Neural crest cell (in vitro differentiated cells): ENCODE measurements at places on chromosomes 6 and 20. TPM values are rescaled to one million over a fixed set of nuclear protein-coding genes. Genes with fewer than 3 reads are reported as not detected.

The PNLDC1 gene
- total RNA-seq: 0.49 TPM in 1 of 2 replicates, not detected in the other

The KCNK15 gene
- total RNA-seq: not detected in 2 replicates

The TCP11 gene
- not detected in 2 replicates for total RNA-seq

The OR2H2 gene
- total RNA-seq: not detected in 2 replicates

The FAM8A1 gene
- 17.5 and 17.7 TPM in 2 replicates for total RNA-seq

The PSORS1C1 gene
- total RNA-seq: not detected in 2 replicates

The MOXD1 gene
- total RNA-seq: 83.6 and 89.4 TPM in 2 replicates

The TRAPPC3L gene
- total RNA-seq: not detected in 2 replicates

The EPPIN gene
- not detected in 2 replicates for total RNA-seq

The SNRNP48 gene
- total RNA-seq: 22.5 and 23.2 TPM in 2 replicates

The LAMA5 gene
- total RNA-seq: 35.0 and 38.8 TPM in 2 replicates

The SRSF12 gene
- total RNA-seq: 21.9 and 23.5 TPM in 2 replicates

The SRMS gene
- not detected in 2 replicates for total RNA-seq

The CDSN gene
- not detected in 2 replicates for total RNA-seq

The EFCAB8 gene
- total RNA-seq: 0.26 TPM in 1 of 2 replicates, not detected in the other
